ENCODE measurements at places on chromosomes 7 and 10.

DNA sequence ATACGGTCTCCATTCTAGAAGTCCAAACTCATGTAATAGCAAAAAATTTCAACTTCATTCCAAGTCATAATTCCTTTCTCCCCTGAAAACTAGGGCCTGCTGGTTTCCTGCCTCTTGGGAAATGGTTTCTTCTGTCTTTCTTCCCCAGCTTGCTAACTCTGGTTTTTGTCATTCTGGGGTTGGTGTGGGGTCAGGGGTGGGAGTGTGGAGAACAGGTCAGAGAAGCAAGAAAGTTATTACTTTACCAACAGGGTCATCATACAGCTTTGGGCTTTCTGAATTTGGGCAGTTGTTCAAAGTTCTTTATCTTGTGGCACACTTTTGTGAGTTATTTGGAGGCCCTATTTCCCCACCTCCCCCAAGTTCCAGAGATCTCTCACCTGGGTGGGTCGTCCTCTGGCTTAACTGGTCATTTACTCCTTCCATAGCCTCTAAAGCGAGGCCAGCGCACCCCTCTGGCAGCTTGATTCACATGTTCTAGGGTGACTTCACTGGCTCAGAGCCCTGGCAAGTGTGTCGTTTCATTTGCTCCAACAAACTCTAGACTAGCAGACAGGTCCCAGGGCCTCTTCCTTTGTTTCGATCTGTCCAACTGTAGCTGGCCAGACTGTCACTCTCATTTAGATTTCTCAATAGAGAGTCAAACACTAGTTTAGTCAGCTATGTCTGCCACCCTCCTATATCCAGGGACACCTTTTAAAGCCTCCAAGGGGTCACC, 161.2 kb downstream of the JCAD start:
- DNase-seq = no peak

DNA sequence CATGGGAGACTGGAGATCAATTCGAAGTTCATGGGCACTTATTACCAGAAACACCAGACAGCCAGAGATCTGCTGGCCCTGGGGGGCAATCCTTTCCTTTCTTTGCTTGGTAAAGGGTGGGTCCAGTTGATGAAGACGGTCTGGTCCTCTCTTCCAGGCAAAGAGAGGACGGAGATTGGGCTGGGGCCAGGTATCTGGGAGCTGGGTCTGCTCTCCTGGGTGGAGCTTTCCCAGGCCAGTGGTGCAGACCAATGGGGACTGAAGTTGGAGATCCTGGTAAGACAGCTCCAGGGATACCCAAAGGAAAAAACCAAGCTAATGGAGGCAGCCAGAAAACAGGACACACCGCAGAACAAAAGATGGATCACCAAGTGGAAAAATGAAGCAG, 18.3 kb downstream of the NOD1 start:
- no peak for DNase-seq

GRCh38 chr7:150716368-150716767, at the start of gene GIMAP1:
Gene GIMAP1 (plus strand): TSS chr7:150716613. CDS start chr7:150719048, 2,435 bp downstream.
- DNase-seq = no peak

DNA sequence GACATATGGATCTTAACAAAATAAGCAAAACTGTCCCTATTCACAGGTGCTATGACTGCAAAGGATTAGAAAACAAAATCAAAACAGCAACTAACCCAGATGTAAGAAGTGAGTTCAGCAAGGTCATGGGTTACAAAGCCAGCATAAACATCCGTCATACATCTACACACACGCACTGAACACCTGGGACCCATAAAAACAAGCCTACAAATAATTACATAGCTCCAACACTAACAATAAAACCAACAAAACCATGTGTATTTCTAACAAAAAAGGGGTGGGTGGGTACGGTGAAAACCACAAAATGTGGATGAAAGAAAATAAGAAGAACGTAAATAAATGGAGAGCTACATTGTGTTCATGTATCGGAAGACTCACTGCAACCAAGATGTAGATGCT, 256.8 kb downstream of the ELFN1 start:
- no peak for DNase-seq

- no peak for DNase-seq
Observed at GRCh38 chr10:18666810-18667209, 7.6 kb downstream of the ARL5B start.

DNA sequence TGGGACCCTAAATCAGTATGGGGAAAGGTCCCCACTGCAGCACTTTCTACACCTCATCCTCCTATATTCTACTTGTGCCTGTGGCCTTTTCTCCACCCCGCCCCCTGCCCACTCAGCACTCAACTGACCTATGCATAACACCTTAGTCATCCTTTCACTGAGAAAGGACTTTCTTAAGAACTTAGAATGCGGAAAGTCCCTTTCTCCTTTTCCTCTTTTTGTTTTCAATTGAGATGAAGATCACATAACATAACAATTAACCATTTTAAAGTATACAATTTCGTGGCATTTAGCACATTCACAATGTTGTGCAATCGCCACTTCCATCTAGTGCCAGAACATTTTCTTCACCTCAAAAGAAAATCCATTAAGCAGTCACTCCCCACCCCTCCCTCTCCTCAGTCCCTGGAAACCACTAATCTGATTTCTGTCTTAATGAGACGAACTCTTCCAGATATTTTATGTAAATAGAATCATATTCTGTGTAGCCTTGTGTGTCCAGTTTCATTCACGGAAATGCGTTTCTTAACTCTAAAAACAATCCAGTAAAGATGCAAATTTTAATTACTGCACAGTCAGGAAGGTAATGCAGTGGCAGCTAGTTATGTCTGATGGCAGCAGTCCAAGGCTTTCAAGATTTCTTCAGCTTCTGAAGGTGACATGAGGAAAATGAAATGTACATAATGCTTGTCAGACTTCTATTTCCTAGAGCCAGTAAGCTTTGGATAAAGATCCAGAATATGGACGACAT, 41.7 kb downstream of the FAS start:
- DNase-seq = peak; percentile 10

- no peak for DNase-seq
Observed at GRCh38 chr7:13897819-13898218, 91.6 kb downstream of the ETV1 start.

DNA sequence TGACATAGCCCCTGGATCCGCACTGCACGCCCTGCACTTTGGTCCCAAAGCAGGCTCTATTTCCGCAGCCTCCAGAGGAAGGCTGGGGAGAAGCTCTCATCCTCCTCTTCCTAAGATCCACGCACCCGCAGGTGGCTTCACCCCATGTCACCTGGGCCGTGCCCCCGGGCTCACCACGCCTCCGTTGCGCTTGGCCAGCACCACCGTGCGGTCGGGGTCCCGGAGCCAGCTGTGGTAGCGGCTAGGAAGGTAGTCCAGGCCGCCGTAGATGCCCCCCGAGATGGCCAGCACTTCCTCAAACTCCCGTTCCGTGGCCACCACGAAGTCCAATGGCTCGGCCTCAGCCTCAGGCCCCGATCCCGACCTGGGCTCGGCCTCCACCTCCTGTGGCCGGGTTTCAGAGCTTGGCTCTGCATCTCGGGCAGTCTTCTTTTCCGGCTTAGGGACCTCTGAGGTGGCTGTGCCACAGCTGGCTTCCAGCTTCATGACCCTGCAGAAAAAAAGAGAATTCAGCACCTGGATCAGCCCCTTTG, 5.7 kb downstream of the NAT16 start:
- DNase-seq = no peak

- no peak for DNase-seq
Observed at GRCh38 chr7:117648203-117648866, 168.5 kb downstream of the CFTR start.

GRCh38 chr7:92057375-92057774, 76.9 kb downstream of the CYP51A1 start:
- peak; percentile 59 for DNase-seq

DNA sequence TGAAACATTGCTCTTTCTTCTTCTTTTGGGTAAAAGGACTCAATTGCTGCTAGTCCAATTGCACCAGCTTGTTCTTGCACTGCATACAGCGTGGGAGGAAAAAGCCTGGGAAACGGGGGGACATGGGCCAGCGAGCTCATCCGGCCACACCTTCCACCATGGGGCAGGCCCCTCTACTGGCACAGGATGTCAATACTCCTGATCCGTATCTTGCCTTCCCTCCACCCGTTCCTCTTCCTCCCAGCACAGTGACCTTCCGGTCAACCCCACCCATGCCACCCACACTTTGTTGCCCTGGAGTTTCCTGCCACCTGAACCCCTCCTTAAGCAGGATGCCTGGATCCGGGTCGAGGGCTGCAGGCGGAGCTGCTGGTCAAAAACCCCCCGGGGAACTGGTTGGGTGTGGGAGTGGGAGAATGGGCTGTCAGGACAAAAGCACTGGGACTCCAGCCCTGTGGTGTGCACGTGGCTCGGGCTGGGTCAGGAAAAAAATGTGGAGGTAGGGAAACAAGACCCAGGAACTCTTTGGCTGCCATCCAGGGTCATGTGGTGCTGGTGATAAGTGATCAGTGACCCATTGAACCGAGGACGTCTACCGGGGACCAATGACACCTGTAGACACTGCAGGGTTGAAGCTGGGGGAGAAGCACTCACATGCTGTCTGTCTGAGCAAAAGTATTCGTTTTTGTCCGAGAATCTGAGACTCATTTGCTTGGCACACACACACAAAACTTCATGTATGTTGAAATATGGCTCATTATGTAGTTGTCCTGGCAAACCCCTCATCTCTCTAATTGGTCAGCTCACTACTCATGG, 8.1 kb downstream of the IL2RA start:
- no peak for DNase-seq

- no peak for DNase-seq
Observed at GRCh38 chr10:113041841-113042750, 92.0 kb downstream of the TCF7L2 start.

DNA sequence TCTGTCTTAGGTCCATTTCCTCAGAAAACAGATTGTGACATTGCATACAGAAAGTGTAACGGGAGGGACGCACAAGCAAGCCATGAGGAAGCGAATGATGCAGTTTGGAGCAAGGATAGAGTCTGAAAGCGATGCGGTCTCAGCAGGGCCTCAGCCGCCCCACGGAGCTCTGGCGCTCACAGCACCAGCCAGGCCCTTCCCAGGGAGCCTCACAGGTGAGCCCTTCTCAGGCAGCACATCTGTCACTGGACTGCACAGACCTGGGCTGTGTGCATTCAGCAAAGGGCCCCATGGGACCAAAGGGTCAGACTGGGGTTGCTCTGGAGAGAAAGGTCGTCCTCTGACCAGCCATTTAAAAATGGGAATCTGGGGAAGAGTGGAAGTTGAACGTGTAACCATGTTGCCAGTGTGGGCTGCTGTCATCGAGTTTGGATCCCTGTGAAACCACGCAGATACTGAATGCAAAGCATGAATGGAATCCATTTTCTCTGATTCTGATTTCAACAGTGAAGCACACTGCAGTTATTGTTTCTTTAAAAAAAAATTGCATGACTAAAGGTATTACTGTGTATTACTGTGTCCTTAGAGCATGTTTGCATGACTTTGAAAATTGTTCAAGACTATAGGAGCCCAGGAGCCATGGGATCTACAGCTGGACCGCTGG, 350.0 kb upstream of the AKR1E2 start:
- no peak for DNase-seq

DNA sequence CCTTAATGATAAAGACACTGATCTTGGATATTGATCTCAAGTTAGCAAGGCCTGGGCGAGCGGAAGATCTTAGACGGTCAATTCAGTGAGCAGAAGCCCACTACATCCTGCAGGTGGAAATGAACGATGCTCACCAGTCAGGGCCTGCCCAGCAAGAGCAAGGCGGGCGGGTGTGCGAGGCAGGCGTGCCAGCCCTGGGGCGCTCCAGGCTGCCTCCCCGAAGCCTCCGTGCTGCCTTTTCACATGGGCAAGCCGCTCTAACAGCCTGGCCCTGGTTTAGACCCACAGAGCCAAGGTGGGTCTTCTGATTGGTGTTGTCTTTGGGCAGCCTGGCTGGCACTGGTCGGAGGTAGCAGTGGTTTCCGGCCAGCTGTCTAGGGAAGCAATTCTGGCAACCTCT, 475.1 kb upstream of the FOXK1 start:
- no peak for DNase-seq

DNA sequence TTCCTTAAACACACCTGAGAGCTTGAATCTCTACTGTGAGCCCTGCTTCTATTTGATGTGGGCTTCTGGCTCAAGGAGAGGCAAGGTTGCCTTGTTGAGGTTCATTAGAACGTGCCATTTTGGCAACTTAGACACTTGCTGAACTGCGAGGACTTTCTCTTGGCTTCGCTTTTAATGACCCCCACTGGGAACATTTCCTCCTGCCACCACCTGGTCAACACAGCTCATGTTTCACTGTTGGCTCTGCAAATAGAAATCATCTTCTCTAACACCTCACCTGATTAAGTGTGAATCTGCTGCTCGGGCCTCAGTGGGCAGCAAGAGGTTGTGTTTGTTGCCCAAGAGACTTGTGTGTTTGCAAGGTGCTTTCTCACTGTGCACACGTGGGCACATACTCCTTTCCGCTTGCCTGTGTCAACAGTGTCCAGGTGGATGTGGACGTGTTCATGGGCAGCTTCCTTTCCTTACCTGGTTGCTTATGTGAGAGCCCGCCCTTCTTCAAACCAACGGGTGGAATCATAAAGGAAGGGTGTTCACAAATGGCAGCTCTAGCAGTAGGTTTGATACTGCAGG, 147.0 kb downstream of the NRP1 start:
- DNase-seq = peak; percentile 38

- DNase-seq = peak; percentile 47
Observed at GRCh38 chr10:6669269-6669859, 89.3 kb upstream of the PRKCQ start.

DNA sequence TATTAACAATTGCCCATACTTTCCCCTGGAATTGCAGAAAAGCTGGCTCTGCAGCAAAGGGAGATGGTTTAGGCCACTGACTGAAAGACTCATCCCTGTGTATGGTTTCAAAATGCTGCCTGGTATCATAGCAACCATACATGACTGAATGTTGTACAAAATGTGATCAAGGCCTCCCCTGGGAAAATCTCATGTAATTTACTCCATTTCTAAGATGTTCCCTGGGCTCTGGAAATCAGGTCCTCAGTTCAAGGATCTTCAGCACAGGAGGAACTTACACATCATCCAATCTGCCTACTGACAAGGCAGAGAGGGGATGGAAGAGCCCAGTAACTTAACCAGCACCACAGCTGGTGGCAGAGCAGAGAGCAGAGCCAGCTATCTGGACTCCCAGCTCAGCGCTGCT, 111.8 kb downstream of the JAZF1 start:
- DNase-seq = no peak

All from iPS-NIHi11 (cell line).